Heart right ventricle (tissue), 16 donors: ENCODE measurements at places on chromosomes 4 and X. TPM values are rescaled to one million over a fixed set of nuclear protein-coding genes. Genes with fewer than 3 reads are reported as not detected.

KIF4A gene
- total RNA-seq, result 0.09 TPM

RADX gene
- 1.1 TPM for total RNA-seq

ARSH gene
- not detected for total RNA-seq

PNMA5 gene
- total RNA-seq, result not detected

GAGE12J gene
- total RNA-seq, result not detected

DNA sequence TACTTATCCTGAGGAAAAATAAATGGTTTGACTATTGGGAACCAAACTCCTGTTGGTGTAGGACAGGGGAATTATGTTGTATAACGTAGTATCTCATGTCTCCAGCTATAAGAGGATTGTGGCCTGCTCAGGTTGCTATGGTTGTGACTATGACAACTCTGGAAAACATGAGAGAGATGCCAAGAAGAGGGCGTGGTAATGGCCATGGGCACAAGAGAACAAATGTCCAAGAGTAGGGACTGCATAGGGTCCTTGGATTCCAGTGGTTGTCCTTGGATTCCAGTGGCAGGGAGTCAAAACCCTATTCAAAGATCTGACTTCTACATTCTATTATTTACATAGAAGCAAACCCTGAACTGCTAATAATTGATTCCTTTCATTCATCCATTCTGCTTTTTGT, 6.8 kb upstream of the MOB1B start:
- DNase-seq, result peak; percentile 42
- H3K27ac ChIP-seq, result peak overlapping the region; percentile 54
- no peaks in the 10 kb centered on the region for H3K27me3 ChIP-seq
- H3K36me3 ChIP-seq, result no peaks in the 10 kb centered on the region

DNA sequence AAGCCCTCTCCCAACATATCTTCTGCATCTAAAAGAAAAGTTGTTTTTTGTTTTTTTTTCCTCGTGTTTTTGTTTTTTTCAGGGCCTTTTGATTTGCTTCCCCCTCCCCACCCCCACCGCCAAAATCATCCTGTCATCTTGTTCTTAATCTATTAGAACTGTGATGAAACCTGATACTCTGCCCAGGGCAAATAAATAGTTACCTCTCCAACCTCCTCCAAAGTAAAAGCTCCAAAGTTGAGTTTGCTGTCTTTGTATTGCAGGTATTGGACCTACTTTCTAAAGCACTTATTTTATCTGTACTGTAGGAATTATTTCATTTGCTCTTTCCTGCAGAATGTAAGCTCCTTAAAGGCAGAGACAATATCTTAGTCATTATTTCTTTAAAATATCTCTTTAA, 172.9 kb downstream of the SOWAHB start:
- no peaks in the 10 kb centered on the region for H3K27me3 ChIP-seq
- H3K36me3 ChIP-seq, result no peaks in the 10 kb centered on the region
- H3K4me3 ChIP-seq, result no peak overlapping the region
- no peak for DNase-seq
- H3K27ac ChIP-seq, result no peak overlapping the region
- H3K4me1 ChIP-seq, result peaks cover 22% of the 10 kb centered on the region

DNA sequence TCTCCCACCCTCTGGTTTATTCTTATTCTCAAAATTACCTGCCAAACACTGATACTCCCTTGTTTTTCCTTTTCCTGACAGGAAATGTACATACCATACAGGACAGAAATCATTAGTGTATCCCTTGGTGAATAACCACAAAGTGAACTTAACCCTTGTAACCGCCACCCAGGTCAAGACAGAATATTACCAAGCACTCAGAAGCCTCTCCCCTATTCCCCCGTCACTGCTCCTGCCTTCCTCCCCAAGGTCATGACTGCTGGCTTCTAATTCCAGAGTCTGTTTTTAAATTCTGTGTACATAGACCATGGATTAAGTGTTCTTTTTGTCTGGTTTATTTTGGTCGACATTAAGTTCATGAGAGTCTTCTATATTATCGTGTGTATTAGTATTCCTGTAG, 37.7 kb downstream of the HTT start:
- no peaks in the 10 kb centered on the region for H3K27me3 ChIP-seq
- no peak overlapping the region for H3K4me3 ChIP-seq
- peaks cover 48% of the 10 kb centered on the region for H3K4me1 ChIP-seq
- DNase-seq, result no peak

GRCh38 chrX:9604908-9605306, 140.0 kb downstream of the TBL1X start:
- no peak for DNase-seq
- no peaks in the 10 kb centered on the region for H3K36me3 ChIP-seq
- no peaks in the 10 kb centered on the region for H3K4me1 ChIP-seq

DNA sequence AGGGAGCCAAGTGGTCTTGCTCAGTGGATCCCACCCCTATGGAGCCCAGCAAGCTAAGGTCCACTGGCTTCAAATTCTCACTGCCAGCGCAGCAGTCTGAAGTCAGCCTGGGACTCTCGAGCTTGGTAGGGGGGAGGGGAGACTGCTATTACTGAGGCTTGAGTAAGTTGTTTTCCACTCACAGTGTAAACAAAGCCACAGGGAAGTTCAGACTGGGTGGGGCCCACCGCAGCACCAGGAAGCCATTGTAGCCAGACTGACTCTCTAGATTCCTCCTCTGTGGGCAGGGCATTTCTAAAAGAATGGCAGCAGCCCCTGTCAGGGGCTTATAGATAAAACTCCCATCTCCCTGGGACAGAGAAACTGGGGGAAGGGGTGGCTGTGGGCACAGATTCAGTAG, 721.0 kb upstream of the NDST4 start:
- no peaks in the 10 kb centered on the region for H3K36me3 ChIP-seq
- no peak overlapping the region for H3K27ac ChIP-seq
- no peak for DNase-seq
- no peaks in the 10 kb centered on the region for H3K27me3 ChIP-seq

GRCh38 chr4:77226939-77227705, 70.1 kb downstream of the CCNG2 start:
- H3K27ac ChIP-seq, result no peak overlapping the region
- no peak overlapping the region for H3K4me3 ChIP-seq
- no peaks in the 10 kb centered on the region for H3K4me1 ChIP-seq
- no peaks in the 10 kb centered on the region for H3K27me3 ChIP-seq
- H3K36me3 ChIP-seq, result no peaks in the 10 kb centered on the region

DNA sequence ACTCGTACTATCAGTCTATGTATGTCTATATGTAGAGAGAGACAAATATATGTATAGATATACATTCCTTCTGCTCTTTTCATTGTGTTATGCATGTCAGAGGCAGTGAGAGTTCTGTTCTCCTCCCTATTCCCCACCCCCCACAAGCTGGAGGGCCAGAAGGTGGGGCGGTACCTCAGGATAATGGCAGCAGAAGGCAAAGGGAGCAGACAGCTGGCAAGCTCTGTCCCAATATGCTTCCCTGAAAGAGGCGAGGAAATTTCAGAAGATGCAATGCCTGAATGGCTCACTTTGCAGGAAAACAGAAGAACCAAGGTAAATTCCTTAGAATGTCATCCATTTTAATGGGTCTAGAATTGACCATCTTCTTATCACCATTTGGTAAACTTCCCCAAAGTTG, 114.4 kb downstream of the NAA11 start:
- no peak for DNase-seq
- no peaks in the 10 kb centered on the region for H3K36me3 ChIP-seq
- H3K27me3 ChIP-seq, result no peaks in the 10 kb centered on the region
- H3K4me3 ChIP-seq, result no peak overlapping the region

- no peak overlapping the region for H3K4me3 ChIP-seq
- H3K36me3 ChIP-seq, result no peaks in the 10 kb centered on the region
These were observed 203.8 kb downstream of the ADGRA3 start for GRCh38 chr4:22312113-22312512.

DNA sequence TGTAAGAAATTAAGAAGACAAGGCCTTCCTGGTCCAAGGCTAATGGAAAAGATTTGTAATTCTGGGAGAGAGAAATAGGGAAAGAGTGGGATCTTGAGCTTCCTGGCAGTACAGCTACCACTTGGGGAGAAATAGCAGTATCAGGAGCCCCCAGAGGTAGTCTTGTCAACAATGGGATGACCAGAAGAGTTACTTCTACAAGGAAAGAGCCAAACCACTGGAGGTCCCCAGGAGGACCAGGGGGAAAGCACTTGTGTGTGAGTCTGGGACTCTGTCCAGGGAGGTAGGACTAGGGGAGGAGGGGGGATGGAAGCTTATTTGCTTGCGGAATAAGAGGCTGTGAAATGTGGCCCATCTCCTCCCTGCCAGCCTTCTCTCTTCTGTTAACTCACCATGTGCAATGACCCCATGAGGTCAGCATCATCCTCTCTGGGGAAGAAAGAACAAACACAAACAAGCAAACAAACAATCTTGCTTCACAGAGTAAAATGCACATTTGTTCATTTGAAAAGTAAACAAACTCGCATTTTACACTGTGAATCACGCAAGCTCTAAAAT, 160.1 kb downstream of the STK32B start:
- DNase-seq, result no peak
- no peaks in the 10 kb centered on the region for H3K36me3 ChIP-seq
- H3K4me1 ChIP-seq, result no peaks in the 10 kb centered on the region
- no peak overlapping the region for H3K27ac ChIP-seq
- H3K4me3 ChIP-seq, result no peak overlapping the region
- H3K27me3 ChIP-seq, result no peaks in the 10 kb centered on the region

DNA sequence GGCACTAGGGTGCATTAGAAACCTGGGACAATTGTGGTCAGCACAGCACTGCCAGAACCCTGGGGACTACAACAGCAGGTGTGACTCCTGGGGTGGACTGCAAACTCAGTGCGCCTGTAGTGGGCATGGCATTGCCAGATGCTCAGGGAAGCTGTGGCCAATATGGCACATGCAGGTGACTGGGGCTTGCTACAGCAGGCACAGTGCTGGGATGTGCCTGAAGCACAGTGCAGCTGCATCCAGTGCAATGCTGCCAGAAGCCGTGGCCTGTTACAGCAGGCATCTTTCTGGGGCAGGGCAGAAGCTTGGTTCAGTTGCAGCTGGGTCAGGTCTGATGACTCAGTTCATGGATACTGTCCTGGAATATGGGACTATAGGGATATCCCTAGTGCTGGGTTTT, 445.8 kb downstream of the CCSER1 start:
- no peaks in the 10 kb centered on the region for H3K27me3 ChIP-seq
- no peak for DNase-seq
- H3K4me1 ChIP-seq, result no peaks in the 10 kb centered on the region
- no peaks in the 10 kb centered on the region for H3K36me3 ChIP-seq

DNA sequence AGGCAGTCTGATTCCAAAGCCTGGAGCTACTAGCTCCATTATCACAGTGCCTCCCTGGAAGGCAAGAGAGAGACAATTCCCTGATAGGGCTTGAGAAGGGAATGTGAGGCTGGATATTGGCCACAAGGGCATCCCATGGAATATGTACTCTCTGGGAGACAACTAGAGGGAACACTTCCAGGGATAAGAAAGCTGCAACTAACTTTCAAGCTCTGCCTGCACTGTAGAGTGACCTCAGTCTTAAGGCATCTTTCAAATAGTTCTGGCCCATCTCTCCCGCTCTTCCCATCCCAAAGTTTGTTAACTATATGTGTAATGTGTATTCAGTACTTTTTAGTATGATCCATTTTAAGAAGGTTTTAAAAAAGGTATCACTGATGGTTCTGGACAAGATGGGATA, 13.1 kb upstream of the RNF212 start:
- H3K4me3 ChIP-seq, result no peak overlapping the region
- H3K36me3 ChIP-seq, result no peaks in the 10 kb centered on the region
- H3K27me3 ChIP-seq, result peaks cover 24% of the 10 kb centered on the region
- H3K4me1 ChIP-seq, result no peaks in the 10 kb centered on the region

GRCh38 chrX:71636438-71637252, 18.3 kb upstream of the CXCR3 start:
- no peak overlapping the region for H3K27ac ChIP-seq
- DNase-seq, result no peak
- no peaks in the 10 kb centered on the region for H3K4me1 ChIP-seq
- H3K36me3 ChIP-seq, result no peaks in the 10 kb centered on the region
- no peak overlapping the region for H3K4me3 ChIP-seq

DNA sequence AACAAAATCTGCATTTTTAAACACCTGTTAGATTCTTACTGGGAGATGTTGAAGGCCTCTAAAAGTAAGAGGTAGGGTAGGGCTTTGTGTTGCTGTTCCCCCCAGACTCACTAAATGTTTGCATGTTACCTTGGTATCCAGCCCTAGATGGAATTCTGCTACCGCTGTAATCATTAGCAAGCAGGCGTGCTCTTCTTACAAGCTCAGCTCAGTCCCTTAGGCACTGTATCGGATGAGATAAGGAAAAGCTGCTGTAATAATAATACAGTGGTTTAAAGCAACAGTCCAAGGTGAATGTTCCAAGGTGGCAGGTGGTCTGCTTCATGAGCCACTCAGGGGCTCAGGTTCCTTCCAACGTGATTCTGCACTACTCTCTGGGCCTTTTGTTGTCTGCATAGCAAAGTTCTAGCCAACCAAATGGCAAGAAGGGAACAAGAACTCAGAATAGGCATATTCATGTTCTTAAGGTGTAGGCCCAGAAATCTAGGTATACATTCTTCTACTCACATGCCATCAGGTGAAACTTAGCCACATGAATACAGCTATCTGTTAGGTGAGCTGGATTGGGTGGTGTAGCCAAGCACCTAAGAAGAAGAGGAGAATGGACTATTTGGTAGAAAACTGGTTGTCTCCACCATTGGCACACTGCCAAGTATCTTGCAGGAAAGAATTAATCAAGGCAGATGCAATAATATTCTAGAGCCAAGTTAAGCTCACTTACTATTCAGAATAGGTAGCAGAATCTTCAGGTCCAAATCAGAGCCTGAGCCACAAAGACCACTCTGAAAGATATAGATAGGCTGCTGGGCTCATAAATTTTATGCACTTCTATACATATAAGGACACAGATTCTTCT, 46.0 kb downstream of the COQ2 start:
- no peak overlapping the region for H3K27ac ChIP-seq
- H3K36me3 ChIP-seq, result no peaks in the 10 kb centered on the region
- no peak for DNase-seq
- H3K4me3 ChIP-seq, result no peak overlapping the region
- H3K27me3 ChIP-seq, result no peaks in the 10 kb centered on the region
- no peaks in the 10 kb centered on the region for H3K4me1 ChIP-seq

DNA sequence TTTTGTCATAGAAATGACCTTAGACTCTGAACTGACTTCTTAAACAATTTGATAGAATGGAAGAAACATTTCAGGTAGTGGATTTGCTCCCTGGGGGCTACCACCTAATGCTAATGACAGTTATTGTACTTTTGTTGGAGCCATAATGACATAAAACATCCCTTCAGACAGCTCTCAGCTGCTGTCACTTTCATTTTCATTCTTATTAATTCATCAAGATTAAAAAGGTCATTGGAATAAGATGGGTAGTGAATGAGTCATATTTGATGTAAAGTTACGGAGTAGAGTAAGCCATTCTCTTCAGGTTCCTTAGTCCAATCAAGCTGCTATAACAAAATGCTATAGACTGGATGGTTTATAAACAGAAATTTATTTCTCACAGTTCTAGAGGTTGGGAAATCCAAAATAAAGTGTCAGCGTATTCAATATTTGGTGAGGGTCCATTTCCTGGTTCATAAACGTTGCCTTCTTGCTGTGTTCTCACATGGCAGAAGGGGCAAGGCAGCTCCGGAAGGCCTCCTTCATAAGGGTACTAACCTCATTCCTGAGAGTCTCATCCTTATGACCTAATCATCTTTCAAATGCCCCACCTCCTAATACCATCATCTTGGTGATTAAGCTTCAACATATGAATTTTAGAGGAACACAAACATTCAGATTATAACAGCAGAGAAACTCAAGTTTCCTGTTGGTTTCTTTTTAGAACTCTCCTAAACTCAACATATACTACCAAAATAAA, 268.5 kb downstream of the ARAP2 start:
- H3K4me3 ChIP-seq, result no peak overlapping the region
- no peaks in the 10 kb centered on the region for H3K27me3 ChIP-seq
- H3K27ac ChIP-seq, result no peak overlapping the region
- DNase-seq, result no peak
- no peaks in the 10 kb centered on the region for H3K4me1 ChIP-seq
